Central memory CD4-positive, alpha-beta T cell (primary cell): ENCODE measurements at places on chromosomes 12 and 14.

DNA sequence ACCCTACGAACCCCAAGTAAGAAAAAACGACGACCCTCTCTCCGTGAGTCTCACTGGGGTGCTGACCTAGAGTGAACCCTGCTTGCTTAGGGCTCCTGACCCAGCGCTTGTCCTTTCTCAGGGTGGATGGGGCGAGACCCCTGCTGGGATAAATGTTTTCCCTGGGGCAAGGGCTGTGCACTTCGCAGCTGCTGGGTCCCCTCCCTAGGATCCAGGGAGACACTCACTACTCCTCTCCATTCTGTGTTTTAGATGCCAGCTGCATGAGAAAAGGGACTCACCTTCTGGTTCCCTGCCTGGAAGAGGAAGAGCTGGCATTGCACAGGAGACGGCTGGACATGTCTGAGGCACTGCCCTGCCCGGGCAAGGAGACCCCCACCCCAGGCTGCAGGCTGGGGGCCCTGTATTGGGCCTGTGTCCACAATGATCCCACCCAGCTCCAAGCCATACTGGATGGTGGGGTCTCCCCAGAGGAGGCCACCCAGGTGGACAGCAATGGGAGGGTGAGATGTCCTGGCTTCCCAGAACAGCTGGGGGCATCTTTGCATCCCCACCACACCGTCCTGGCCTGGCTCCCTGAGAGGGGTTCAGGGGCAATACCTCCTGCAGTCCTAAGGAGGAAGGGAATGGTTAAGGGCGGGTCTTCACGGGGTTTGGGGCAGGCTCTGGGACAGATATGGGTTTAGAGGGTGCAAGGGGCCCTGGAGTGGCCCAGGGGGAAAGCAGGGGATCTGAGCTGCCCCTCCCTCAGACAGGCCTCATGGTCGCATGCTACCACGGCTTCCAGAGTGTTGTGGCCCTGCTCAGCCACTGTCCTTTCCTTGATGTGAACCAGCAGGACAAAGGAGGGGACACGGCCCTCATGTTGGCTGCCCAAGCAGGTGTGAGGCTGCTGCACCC, 663 bp downstream of the ANKRD33 start:
- no peak for DNase-seq

DNA sequence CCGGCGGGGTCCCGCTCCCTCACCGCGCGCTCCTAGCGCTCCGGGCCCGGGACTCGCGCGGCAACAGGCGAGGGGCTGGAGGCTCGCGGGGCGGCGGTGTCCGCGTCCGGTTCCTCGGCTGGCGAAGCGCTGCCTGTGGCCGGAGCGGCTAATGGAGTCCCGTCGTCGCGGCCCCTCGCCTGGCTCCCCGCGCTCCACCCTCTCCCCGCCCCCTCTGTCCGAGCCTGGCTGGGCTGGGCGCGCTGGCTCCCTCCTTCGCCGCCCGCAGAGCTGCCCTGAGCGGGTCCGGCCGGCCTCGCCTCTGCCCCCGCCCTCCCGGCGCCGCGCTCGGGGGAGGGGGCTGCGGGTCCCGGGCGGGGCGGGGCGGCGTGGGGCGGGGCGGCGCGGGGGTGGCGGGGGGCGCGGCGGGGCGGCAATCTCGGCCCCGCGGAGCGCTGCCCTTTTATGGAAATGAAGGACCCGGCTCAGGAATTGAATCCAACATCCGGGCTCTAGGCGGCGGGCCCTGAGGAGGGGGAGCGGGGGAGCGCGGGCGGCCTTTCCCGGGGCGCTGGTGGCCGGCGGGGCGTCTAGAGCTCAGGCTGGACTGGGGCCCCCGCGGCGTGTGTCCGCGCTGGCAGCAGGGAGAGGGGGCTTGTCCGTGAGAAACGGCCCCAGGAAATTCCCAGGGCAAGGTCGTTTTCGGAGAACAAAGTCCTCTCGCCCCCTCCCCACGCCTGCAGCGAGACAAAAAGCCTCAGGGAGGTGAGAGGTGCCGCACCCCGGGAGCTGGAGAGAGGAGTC, at the start of gene FERMT2:
TSS of gene FERMT2 (minus strand) at position 153 of the 783 bp plus-strand sequence. CDS start 482 bp downstream, outside the sequence.
- DNase-seq: peak; percentile 15

- DNase-seq: no peak
Observed at GRCh38 chr12:90322006-90322405, 613.4 kb upstream of the ATP2B1 start.

- DNase-seq: no peak
Observed at GRCh38 chr12:117408161-117408791, 46.9 kb upstream of the NOS1 start.

- no peak for DNase-seq
Observed at GRCh38 chr14:35196571-35196970, 74.2 kb downstream of the PRORP start.

DNA sequence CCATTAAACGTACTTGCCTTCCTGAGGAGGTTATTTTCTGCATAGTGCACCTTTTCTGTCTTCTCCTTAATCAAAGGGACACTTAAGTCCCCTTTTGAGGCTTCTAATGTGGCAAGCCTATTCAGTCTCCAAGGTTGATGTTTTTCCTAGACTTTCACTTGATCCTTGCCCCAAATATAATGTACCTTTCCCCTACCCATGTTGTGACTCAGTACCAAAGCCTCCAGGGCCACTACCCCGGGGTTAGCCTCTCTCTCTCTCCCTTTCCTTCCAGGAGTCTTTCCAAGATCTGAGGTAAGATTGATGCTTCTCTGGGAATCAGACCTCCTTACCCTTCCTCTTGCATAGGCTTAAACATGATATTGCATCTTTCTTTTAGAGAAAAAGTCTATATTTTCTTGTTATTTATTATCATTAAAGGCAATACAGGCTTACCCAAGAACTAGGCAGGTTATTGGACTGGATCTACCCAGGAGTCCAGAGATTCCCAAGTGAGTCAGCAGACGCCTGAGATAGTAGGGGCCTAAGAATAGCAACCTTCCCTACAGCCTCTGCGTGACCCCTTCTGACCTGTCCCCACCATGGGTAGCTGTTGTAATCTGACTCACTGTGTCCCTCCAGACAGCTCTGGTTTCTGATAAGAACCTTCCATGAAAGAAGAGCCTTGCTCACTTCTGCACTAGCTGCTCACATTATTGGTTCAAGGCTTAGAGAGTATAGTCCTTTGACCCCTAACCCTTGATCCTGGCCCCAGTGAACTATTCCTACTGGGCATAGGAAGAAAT, 172.9 kb downstream of the ZFP36L1 start:
- DNase-seq: no peak
